ENCODE measurements at places on chromosomes 7 and 10. TPM values are rescaled to one million over a fixed set of nuclear protein-coding genes. Genes with fewer than 3 reads are reported as not detected.

DNA sequence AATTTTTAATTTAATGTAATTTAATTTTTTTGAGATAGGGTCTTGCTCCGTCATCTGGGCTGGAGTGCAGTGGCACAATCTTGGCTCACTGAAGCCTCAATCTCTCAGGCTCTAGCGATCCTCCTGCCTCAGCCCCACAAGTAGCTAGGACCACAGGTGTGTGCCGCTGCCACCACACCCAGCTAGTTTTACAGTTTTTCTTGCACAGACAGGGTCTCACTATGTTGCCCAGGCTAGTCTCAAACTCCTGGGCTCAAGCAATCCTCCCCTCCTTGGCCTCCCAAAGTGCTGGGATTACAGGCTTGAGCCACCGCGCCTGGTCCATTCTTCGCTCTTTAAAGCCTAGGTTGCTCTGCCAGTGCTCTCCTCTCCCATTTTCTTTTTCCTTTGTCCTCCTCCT, 12.9 kb downstream of the CALML3 start:
- no peak for DNase-seq

The ZNF488 gene
- total RNA-seq: 2.1 TPM

DNA sequence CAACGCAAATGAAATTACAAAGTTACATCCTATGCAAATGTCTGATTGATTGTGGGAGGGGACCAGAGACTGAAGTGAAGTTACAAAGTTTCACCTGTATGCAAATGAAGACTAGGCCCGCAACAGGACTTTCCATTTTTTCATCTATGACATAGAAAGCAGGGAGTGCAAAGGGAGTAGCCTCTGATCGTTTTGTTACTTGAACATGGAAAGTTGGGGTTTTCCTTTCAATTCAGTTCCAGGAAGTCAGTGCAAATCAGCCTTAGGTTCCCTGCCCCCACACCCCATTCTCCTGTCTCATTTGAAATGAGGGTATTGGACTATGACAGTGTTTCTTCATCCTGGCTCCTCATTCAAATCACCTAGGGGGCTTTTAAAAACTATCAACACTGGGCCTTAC, 96.9 kb upstream of the HABP2 start:
- DNase-seq: no peak

The AFAP1L2 gene
- 14.2 TPM for total RNA-seq

GRCh38 chr7:2478800-2479199, 2.6 kb upstream of the GRIFIN start:
- no peak for DNase-seq

GRCh38 chr7:78222001-78222751, 423.6 kb downstream of the PHTF2 start:
- no peak for DNase-seq

DNA sequence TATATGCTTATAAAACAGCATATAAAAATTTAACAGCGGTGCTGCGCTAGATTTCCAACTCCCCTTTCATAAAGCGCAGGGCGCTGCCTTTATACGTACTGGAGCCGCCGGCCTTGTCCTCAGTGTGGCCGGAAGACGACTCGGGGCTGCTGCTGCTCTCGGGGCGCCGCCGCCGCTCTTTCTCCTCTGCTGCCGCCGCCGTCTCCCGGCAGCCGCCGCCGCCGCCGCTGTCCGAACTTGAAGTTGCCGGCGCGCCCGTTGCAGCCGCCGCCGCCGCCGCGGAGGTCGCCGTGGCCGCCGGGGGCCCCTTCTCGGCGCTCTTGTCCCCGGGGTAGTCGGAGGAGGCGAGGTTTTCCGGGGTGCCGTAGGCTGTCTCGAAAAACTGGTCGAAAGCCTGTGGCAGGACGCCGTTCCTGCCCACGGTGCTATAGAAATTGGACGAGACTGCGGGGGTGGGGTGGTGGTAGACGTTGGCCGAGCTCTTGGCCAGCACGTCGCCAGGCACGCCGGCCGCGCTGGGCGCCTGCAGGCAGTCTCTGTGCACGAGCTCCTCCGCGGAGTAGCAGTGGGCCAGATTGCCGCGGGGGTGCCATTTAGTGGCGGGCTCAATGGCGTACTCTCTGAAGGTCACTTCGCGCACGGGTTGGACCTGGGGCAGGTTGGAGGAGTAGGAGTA, 557 bp downstream of the HOXA11 start:
- DNase-seq: no peak

The VENTX gene
- not detected for total RNA-seq

The GPC2 gene
- 4.1 TPM for total RNA-seq

DNA sequence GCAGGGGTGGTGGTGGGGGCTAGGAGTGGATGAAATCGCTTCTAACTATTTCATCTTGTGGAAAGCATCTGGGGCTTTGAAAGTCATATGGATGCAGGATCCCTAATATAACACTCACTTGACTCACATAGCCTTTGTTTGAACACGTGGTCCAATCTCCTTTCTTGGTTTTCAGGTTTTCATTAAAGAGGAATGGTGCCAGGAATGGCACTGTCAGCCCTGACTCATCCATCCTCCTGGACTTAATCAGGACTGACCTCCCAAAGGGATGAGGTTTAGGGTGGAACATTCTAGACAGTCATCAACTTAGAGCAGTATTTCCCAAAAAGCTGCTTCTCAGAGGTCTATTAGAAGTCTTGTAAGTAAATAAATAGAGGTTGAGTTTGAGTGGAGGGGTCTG, 162.0 kb upstream of the PLXNA4 start:
- peak; percentile 57 for DNase-seq

DNA sequence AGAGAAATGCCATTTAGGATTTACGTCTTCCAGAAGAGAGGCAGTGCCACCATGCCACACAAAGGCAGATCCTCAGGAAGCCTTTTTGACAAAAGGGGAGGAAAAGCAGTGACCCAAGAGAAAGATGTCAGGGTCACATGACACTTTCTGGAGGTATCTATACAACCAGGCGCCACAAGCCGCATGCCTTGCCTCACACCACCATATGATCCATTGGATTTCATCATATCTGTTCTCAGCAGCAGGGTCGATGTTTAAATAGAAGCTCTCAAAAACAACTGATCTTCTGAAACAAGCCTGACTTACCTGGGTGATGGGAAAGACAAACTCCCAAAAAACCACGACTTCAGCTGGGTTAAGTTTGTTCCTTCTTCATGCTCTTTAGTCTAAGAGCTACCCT, 52.5 kb upstream of the UNC5B start:
- no peak for DNase-seq

- no peak for DNase-seq
These were observed 36.6 kb downstream of the FAM53B start for GRCh38 chr10:124707551-124707950.

GRCh38 chr7:56026538-56026937, 24.7 kb downstream of the PSPH start:
- no peak for DNase-seq

GRCh38 chr7:22781230-22781711, 41.4 kb downstream of the TOMM7 start:
- DNase-seq: peak; percentile 1

DNA sequence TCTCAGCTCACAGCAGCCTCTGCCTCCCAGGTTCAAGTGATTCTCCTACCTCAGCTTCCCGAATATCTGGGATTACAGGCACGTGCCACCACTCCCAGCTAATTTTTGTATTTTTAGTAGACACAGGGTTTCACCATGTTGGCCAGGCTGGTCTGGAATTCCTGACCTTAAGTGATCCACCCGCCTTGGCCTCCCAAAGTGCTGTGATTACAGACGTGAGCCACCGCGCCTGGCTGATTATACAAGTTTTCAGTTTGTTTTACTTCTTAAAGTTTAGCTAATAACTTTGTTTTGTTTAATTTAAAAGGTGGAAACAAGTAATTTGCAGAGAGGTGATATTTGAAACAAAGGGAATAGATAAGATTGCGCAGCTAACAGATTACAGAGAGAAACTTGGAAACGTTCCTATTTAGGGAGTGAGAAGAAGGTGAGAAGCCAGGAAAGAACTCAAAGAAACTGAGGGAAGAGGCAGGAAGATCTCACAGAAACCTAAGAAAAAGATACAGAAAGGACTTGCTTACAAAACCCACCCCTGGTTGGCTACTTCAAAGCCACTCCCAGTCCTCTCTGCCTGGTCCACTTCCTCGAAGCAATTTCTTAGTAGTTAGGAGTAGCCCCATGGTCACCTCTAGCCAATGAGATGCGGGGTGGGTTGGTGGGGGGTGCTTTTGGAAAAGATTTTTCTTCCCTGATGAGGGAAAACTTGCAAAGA, 15.0 kb upstream of the PDLIM1 start:
- DNase-seq: no peak

DNA sequence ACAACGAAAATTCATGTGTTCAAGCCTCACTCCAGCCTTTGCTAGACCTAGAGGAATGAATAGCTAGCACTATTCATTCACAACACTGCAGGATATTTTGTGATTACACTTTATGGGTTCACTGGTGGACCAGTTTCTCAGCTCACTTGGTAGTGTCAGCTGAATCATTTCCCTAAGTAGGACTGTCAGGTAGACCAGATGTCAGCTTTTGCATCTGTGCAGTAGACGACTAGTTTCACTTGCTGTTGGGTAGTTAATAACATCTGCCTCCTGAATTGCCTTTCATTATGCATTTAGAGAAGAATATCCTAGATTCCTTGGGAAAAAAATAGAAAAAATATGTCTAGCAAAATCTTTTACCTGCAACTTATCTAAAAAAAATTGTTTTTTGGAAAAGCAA, 296.4 kb downstream of the ADARB2 start:
- DNase-seq: no peak

- no peak for DNase-seq
These were observed 8.8 kb upstream of the DUSP5 start for GRCh38 chr10:110488940-110489339.

GRCh38 chr7:84638339-84638697, 443.7 kb upstream of the SEMA3A start:
- no peak for DNase-seq

GRCh38 chr10:85224366-85224940, 896.1 kb downstream of the CCSER2 start:
- no peak for DNase-seq

The GRM8 gene
- total RNA-seq: not detected

GRCh38 chr7:44962483-44963251, 16.1 kb downstream of the MYO1G start:
- no peak for DNase-seq

The DRGX gene
- total RNA-seq: not detected

DNA sequence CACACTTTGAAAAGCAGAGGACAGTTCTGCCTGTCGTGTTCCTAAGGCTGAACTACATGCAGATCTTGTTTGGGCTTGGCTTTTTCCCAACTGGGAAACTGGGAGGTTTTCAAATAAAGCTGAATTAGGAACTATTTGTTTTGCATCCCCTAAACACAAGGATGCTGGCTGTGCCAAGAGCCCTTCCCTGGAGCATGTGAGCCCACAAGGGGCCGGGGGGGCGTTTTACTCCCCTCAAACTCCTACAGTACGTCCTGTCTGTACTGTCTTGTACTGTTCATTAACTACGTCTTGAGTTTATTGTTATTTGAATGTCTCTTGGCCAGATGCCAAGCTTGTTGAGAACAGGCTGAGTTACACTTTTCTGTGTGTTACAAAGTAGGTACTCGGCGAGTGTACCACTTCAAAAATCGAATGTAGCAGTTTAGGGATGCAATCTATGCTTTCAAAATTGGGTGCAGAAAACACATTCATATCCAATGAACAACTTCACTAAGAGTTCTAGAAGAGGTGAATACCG, 94.9 kb downstream of the GFRA1 start:
- DNase-seq: no peak

GRCh38 chr7:159097661-159098423, 46.8 kb downstream of the VIPR2 start:
- DNase-seq: no peak

DNA sequence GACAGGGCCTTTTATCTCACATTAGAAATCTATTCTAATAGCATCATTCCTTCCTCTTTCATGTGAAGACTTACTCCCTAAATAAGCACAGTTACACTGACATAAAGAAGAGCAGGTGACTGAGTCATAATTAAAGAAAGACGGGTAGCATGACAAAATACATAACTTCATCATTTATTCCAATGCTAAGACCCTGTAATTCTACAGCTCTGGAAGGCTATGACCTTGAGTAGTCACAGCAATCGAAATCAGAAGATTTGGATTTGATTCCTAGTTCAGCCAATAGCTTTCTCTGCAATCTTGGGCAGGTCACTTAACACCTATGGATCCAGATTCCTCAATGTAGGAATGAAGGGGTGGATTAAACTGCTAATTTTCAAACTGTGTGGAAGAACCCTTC, 42.7 kb downstream of the KDM7A start:
- DNase-seq: no peak

The SPDYE2 gene
- not detected for total RNA-seq

DNA sequence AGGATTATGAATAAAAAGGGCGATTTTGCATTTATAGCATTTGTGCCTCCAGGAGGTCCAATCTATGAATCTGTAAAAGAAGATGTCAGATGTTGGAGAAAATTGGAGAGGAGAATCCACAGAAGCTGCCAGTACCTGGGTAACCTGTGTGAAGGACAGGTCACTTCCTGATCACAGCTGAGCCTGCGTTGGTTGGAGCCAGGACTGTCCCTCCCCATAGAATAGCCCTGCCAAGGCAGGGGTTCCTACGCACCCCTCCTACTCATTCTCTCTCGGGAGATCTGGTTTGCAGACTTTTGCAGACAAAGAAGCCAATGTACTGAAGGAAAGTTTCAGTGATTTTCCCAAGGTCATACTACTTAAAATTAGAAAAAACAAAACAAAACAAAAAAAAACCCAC, 10.3 kb upstream of the C10orf120 start:
- no peak for DNase-seq

GRCh38 chr7:152108359-152108758, 82.9 kb downstream of the GALNT11 start:
- DNase-seq: no peak

The PDZD7 gene
- 6.6 TPM for total RNA-seq

The GIMAP5 gene
- total RNA-seq: not detected

DNA sequence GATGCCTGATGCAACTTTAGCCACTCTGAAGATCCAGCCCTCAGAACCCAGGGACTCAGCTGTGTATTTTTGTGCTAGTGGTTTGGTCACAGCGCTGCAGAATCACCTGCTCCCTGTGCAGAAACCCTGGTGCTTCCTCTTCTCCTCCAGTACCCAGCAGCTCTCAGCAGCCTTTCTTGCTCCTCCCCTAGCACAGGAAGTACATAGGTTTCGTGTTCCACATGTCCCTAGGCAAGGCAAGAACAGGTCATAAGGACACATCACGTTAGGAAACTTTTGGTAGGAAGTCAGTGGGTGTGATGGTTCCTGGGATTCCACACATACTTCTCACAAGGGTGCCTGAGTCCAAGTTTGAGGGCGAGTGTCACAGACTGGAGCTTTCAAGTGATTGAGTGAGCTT, 167.9 kb upstream of the PRSS1 start:
- no peak for DNase-seq

DNA sequence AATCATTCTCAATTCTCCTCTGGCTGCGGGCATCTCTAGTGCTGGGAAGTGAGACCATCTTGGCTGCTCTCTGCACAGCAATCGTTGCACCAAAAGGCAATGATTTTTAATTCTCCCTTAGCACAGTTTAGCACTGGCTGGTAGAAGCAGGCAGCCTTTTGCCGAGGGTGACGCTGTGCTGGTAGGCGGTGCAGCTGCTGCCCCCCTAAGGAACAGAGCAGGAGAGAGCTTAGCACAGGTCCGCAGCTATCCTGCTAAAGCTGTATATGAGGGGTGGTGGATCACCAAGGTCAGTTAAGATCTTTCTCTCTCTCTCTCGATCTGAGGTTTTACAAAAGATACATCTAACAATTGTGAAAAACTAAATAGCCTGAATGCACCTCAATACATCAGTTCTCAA, 390.1 kb downstream of the GATA3 start:
- DNase-seq: no peak

The SCIN gene
- 5.1 TPM for total RNA-seq

The FZD8 gene
- 13.4 TPM for total RNA-seq

The PNLIP gene
- not detected for total RNA-seq

The SEPTIN14 gene
- not detected for total RNA-seq

GRCh38 chr10:129645487-129645886, 178.4 kb downstream of the MGMT start:
- no peak for DNase-seq
